ENCODE measurements at places on chromosomes 1 and 21.
A peak's percentile ranks its signal among the peaks of the same experiment; 100 is the strongest.

DNA sequence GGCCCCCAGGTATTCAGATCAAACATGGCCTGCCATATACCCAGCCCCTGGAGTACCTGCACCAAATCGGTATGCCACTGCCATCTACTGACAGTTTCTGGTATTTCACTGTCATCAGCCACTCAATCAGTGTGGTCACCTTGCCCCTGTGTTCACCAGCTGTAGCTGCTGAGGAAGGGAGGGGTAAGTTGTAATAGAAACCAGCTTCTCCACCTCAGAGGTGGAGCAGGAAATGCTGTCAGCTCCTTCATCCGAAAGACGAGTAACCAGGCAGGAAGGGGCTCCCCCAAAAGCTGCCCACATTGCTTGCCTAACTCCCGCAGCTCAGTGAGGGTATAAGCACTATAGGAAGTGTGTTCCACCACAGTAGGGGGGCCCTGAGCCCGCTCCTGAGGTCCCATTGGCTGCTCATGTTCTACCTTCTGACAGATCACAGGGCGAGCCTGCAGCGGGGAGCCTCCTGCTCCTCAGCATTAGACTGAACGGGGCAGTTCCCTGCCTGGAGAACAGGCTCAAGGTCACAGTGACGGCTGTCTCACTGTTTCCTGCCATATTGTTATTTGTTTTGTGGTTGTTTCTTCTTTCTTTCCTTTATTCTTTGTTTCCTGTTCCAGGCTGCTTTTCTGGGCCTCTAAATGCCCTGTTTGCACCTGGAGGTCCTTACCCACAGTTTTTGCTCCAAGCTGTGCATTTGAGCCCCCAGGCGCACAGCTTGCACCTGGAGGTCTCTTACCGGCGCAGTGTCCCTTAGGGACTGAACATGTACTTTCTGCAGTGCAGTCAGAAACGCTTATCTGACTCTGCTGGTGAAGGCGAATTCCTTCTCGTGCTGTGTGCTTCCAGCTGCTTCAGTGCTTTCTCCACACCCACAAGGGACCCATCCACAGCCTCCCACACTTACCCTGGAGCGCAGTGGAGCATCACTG lies 1638.3 kb downstream of the MRPL39 start:
- peak; percentile 96 for DNase-seq

GRCh38 chr1:186683652-186684410 lies 3.6 kb upstream of the PTGS2 start:
- DNase-seq, result no peak

DNA sequence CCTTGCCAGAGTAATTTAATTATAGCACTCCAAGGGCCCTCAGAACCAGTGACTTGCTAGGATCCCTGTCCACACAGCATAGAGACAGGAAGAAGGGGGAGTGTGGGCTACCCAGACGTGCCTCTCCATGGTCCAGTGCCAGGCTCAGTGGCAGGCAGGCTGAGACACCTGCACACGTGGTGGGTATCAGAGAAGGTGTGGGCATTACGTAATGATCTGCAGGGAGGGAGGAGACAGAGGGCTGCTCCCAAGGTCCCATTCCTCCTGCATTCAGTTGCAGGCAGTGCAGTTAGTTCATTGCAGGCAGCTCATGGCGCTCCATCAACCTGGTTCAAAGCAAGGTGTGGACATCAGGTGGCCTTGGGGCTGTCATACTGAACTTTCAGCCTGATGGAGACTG lies 49.9 kb downstream of the C8B start:
- no peak for DNase-seq

- DNase-seq, result no peak
These were observed 153.1 kb downstream of the PSMG1 start for GRCh38 chr21:39029900-39030884.

GRCh38 chr1:15740924-15741850 lies 1.1 kb upstream of the TMEM82 start:
- DNase-seq, result peak; percentile 48

DNA sequence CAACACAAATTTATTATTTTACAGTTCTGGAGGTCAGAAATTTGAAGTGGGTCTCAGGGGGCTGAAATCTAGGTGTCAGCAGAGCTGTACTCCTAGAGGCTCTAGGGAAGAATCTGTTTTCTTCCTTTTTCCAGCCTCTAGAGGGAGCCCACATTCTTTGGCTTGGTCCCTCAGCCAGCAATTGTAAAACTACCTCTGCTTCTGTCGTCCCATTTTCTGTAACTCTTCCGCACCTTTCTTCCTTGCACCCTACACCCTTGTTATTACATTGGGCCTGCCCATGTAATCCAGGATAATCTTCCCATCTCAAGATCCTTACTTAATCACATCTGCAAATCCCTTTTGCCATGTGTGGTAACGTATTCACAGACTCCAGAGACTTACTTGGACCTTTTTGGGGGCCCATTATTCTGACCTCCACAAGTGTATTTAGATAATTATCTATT lies 24.8 kb upstream of the THEM4 start:
- DNase-seq, result peak; percentile 83

DNA sequence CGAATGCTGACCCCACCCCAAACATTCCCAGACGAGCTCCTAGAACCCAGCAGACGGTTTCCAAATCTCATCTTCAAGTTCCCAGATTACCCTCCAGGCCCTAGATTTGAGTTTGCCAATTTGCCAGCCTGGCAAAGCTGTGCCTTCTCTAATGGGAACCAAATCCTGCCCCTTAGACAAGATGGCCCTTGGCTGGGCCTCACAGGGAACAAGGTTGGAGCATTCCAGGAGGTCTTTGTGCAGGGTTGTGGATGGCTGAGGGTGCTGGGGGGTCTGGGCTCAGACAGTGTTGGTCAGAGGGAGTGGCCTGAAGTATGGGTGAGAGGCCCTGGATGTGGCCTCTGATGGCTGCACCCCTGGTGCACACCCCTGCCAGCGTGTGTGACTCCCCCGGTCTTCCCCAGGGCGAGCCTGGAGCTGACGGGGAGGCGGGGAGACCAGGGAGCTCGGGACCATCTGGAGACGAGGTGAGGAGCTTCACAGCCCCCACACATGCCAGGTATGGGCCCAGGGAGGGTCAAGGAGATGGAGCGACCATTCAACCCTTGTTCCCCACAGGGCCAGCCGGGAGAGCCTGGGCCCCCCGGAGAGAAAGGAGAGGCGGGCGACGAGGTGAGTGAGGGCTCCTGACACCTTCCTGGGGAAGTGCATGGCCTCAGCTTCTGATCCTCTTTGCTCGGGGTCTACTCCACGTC lies 10.2 kb downstream of the COL6A1 start:
- DNase-seq, result no peak

GRCh38 chr1:13867603-13868002 lies 167.6 kb downstream of the PRDM2 start:
- no peak for DNase-seq

- DNase-seq, result no peak
These were observed 1857.4 kb downstream of the NCAM2 start for GRCh38 chr21:22855581-22855980.
